Memory B cell (primary cell): ENCODE measurements at places on chromosomes 3 and 15.

GRCh38 chr3:128878556-128879124, 780 bp upstream of the ACAD9 start:
- H3K4me3 ChIP-seq, result peak overlapping the region; percentile 84
- H3K27me3 ChIP-seq, result no peaks in the 10 kb centered on the region
- peaks cover 23% of the 10 kb centered on the region for H3K4me1 ChIP-seq
- peaks cover 4% of the 10 kb centered on the region for H3K36me3 ChIP-seq

DNA sequence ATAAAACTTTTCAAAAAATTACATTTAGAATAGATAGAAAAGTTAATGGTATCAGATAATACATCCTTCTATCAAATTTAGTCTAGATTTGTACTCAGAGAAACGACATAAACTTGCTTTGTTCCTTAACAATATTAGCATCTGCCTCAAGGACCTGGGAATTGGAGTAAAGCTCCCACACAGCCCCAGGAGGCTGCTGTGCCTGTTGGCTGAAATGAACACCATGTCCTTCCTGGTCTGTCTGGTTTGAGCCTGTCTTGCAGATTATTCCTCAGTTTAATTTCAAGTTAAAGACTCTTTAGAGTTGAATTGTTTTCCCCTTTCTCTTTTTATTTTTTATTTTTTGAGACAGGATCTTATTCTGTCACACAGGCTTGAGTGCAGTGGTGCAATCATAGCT, 19.4 kb downstream of the GNB5 start:
- H3K27me3 ChIP-seq, result no peaks in the 10 kb centered on the region
- peaks cover 23% of the 10 kb centered on the region for H3K36me3 ChIP-seq
- no peak overlapping the region for H3K27ac ChIP-seq
- peaks cover 41% of the 10 kb centered on the region for H3K4me1 ChIP-seq
- H3K4me3 ChIP-seq, result no peak overlapping the region

GRCh38 chr3:72279631-72280041, 494.7 kb upstream of the PROK2 start:
- H3K4me1 ChIP-seq, result peaks cover 19% of the 10 kb centered on the region
- DNase-seq, result no peak
- peaks cover 10% of the 10 kb centered on the region for H3K27me3 ChIP-seq
- peaks cover 3% of the 10 kb centered on the region for H3K36me3 ChIP-seq

- H3K36me3 ChIP-seq, result no peaks in the 10 kb centered on the region
- H3K4me3 ChIP-seq, result no peak overlapping the region
- peaks cover 12% of the 10 kb centered on the region for H3K27me3 ChIP-seq
- DNase-seq, result no peak
- H3K4me1 ChIP-seq, result no peaks in the 10 kb centered on the region
- H3K27ac ChIP-seq, result no peak overlapping the region
Measured at GRCh38 chr3:24315971-24316370, 178.7 kb downstream of the THRB start.

DNA sequence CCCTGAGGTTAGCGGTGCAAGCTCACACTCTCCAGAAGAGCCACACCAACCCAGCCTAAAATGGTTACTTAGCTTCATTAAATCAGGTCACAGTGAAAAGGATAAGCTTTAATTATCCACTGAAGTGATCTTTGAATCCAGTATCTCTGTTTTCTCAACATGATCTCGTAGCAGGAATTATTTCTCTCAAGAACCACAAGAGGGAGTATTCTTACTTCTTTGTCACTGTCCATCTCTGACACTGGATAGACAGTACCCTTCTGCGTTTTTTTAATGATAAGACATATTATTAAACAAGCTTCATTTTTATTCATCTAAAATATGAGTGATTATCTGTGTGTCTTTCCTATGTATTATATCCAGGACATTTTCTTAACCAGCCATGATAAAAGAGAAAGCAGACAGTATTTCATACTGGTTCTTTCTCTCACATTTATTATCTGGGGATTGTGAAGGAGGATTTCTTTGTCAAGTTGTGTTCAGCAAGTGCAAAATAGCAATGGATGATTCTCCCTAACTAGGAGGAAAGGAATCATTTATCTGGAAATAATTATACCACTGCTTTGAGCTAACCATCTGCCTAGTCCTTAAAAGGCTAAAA, 105.4 kb upstream of the CCDC54 start:
- H3K4me1 ChIP-seq, result no peaks in the 10 kb centered on the region
- H3K27me3 ChIP-seq, result peaks cover 7% of the 10 kb centered on the region
- H3K4me3 ChIP-seq, result no peak overlapping the region

- H3K4me3 ChIP-seq, result no peak overlapping the region
- no peaks in the 10 kb centered on the region for H3K4me1 ChIP-seq
- no peak for DNase-seq
- H3K36me3 ChIP-seq, result no peaks in the 10 kb centered on the region
Measured at GRCh38 chr3:13762906-13763305, 117.0 kb downstream of the WNT7A start.

GRCh38 chr3:50515565-50516439, 12.4 kb upstream of the CACNA2D2 start:
- H3K4me3 ChIP-seq, result peak overlapping the region; percentile 65
- peak overlapping the region; percentile 22 for H3K27ac ChIP-seq
- peaks cover 23% of the 10 kb centered on the region for H3K4me1 ChIP-seq
- H3K27me3 ChIP-seq, result peaks cover 7% of the 10 kb centered on the region

GRCh38 chr3:48684480-48685143, 1.1 kb downstream of the NCKIPSD start:
- H3K36me3 ChIP-seq, result peaks cover 19% of the 10 kb centered on the region
- no peak for DNase-seq
- H3K27me3 ChIP-seq, result no peaks in the 10 kb centered on the region
